ENCODE measurements at places on chromosomes 7 and 10.

- no peak for DNase-seq
These were observed 61.6 kb downstream of the PRSS58 start for GRCh38 chr7:142196066-142196840.

- DNase-seq, result no peak
These were observed 730.8 kb downstream of the SUGCT start for GRCh38 chr7:40865441-40866233.

DNA sequence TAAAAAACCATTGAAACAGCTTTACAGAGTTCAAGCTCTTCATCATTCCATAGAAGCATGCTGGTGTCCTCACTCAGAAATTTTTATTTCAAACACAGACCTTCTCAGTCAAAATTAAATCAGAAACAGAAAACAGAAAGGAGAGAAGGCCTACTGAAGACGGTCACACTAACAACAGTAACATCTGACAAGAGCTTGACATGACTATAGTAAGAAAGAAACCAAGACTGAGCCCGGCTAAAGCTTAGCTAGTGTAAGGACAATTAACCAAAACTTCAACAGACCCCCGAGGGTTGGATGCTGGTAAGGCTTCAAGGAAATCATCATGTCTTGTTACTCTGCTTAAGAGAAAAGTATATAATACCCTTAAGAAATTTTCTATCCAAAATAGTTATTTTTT is 38.6 kb downstream of the MTPN start:
- DNase-seq, result no peak

- DNase-seq, result no peak
These were observed 70.5 kb downstream of the SEMA3A start for GRCh38 chr7:84123965-84124547.

DNA sequence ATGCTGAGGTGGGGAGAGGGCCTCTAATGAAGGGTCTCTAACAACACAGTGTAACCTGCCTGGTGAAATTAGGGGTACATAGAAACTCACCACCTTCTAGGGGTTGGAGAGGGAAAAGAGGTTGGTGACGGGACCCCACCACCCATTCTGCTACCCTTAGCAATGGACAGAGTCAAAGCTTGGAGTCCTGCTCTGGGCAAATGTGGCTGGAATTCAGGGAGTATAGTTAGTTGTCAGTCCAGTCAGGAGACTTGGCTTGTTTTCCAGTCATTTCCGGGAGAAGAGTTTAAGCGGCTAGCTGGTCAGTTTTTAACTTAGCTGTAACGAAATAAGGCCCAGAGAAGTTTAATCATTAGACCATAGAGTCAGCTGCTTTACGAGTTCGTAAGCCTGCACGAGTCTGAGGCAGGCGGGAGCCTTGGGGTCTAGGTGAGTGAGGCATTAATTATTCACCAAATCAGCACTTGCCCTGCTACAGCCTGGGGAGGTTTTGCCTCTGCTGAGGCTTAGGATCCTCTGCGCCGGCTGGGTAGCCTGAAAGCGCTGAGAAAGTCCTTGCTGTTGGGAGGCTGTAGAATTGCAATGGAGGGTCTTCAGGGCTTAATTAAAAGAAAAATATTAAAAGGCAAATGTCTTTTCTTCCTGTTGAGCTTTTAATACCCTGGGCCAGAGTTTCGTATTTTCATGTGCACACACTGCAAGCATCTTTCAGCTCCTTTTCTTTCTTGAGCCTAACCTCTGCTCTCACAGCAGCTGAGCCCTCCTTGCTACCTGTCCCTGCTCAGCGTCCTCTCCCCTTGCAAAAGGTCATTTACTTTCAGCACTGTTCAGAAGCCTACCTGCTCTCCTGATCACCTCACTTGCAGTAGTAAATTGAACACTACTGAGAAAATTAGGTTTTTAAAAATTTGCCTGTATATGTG is 1.5 kb upstream of the LAMB1 start:
- no peak for DNase-seq

- DNase-seq, result no peak
These were observed 77.1 kb downstream of the SEC23IP start for GRCh38 chr10:119969609-119970008.

GRCh38 chr7:21641546-21641945 is 98.7 kb downstream of the DNAH11 start:
- no peak for DNase-seq

DNA sequence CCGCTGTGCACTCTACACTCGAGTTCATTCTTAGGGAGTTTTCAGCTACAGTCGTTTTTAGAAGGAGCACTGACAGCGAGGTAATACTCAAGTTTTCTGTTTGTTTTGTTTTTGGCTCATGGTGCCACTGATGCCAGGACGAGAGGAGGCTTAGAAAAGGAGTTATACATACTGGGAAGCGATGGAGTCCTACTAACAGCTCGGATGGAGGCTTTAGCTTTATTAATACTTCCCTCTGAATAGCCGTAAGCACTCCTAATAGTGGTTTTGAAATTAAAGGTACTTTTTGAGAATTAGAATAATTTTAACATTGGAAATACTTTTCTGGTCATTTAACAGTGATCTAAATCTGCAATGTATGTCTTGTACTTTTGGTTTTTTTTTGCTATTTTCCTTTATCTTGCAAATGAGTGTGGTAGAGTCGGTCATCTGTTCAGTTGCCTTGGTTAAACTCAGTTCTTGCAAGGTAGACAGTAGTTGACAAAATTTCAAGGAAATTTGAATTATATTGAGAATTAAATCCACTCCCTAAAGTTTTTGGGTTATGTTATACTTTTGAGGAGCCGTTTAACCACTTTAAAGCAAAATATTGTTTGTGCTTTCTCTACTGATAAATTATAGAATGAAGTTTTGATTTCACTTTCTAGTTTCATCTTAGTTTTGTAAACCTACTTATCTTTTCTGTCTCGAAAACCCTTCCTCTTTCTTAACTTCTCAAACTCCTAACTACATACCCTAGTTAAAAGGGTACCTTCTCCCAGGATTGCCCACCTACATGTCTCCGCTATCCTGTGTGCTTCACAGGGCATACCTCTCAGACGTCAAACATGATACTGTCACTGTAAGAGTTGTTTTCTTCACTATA is 1.5 kb downstream of the HBP1 start:
- no peak for DNase-seq

- DNase-seq, result no peak
These were observed 72.9 kb upstream of the ABCB5 start for GRCh38 chr7:20542594-20542993.

- DNase-seq, result no peak
These were observed 49.8 kb downstream of the CNOT4 start for GRCh38 chr7:135459951-135460567.
